Stimulated activated CD8-positive, alpha-beta memory T cell treated with anti-CD3 and anti-CD28 coated beads, Interleukin-4, amount 100 ng/mL, for 1 hour (primary cell): ENCODE measurements at places on chromosomes 16 and 17.

GRCh38 chr17:49214676-49215360, 4.3 kb downstream of the ABI3 start:
- DNase-seq: no peak

DNA sequence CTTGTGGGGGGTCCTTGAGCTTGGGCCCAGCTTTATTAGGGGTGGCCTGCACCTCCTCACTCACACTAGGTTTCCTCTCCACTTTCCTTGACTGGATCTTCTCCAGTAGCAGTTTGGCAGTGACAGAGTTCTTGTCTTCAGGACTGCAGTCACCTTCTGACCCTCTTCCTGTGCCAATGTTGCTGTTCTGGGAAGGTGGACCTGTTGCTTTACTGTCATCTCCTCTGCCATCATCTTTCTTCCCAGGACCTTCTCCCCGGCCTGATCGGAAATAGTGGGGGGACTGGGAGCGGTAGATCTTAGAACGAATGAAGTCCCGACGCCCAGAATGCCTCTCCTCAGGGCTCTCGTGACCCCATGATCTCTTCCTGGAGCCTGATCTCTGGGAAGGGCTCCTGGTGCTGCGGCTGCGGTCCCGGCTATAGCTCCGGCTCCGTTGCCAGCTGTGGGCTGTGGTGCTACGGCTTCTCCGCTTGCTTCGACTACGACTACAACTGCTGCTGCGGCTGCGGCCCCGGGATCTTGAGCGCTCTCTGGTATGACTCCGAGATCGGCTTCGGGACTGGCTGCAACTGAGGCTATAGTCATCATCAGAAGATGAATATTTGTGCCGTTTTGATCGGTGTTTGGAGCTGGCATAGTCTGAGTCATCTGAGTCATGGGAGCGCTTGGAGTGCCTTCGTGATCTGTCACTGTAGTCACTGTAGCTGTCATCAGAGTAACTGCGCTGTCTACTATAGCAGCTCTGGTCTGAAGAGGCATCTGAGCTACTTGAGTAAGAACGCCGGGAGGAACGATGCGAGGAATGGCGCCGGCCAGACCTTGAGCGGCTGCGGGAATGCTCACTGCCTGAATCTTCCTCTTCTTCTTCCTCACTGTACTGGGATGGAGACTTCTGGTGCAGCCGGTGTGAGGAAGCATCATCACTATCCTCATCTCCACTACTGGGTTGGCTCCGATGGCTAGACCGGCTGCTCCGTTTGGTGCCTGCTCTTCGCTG, 9.5 kb upstream of the ITGA2B start:
- DNase-seq: no peak

DNA sequence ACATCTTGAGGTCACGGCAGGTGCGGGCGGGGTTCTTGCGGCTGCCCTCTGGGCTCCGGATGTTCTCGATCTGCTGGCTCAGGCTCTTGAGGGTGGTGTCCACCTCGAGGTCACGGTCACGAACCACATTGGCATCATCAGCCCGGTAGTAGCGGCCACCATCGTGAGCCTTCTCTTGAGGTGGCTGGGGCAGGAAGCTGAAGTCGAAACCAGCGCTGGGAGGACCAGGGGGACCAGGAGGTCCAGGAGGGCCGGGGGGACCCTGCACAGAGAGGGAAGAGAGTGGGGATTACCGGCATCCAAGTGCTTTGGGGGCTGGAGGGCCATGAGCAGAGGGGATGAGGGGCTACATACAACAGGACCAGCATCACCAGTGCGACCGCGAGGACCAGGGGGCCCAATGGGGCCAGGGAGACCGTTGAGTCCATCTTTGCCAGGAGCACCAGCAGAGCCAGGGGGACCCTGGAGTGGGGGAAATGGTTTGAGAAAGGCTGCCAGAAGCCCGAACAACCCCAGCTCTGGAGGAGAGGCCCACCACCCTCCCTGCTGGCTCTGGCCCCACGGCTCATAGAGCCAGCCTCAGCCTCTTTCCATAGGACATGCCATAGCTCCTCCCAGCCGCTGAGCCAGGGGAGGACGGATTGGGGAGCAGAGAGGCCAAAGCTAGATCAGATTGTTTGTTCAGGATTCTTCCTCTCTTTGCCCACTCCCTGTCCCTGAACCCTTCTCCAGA, 14.6 kb downstream of the COL1A1 start:
- DNase-seq: no peak

DNA sequence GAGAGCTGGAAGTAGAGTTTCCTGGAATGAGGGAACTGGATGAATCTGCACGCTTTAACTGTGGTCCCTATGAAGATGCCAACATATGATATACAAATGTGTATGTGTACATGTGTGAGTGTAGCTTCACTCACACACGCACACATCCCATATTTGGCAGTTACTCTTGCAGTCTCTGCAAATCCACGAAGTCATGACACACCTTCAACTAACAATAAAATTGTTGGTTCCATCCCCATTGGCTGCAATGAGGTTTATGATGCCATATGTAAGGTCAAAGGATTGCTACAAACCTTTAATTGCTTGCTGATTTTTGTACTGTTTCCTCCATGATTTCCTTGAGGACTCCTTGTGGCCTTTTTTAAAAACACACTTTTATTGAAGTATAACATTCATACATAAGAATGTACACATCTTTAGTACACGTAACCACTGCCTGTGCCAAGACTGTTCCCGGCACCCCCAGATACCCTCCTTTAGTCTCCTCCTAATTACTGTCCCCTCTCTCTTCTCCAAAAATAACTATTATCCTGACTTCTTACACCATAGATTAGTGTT, 22.0 kb downstream of the MYO1D start:
- no peak for DNase-seq

GRCh38 chr17:43631429-43631828, 30.3 kb downstream of the MEOX1 start:
- no peak for DNase-seq

- DNase-seq: no peak
Measured at GRCh38 chr16:76164970-76165558, 112.1 kb upstream of the CNTNAP4 start.

GRCh38 chr17:77962348-77962747, 3.8 kb downstream of the TNRC6C start:
- DNase-seq: no peak
